ENCODE measurements at places on chromosomes 11 and 22.

DNA sequence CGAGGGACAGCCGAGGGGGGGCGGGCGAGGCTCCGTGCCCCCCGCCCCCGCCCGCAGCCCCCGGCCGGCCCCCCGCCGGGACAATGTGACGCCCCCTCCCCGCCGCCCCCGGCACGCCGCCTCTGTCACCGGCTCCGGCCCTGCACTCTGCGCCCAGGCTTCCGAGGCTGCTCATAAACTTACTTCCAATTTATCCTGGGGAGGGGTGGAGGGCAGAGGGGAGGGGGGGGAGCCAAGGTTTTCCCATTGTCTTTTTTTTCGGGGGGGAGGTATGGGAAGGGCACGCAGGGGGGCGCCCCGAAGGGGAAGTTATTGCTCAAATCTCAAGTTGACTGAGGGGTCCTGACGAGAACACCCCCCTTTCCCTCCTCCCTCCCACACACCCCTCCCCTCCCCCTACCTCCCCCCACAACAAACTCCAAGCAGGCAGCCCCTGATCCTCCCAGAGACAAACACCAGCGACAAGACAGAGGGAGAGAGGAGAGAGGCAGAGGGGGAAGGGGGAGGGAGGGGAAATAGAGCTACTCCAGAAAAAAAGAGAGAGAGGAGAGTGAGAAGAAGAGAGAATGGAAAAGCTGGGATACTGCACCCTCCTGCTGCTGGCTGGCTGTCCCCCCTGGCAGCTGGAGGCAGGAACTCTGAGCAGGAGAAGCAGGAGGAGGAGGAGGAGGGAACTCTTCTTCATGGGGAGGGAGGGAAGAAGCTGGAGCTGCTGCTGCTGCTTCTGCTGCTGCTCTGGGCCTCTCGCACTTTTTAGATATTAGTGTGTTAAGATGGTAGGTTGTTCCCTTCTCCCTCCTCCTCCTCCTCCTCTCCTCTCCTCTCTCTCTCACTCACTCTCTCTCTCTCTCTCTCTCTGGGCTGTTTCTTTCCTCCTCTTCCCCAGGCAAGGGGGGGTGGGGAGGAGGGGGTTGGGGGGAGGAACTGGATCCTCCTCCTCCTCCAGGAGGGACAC lies 631 bp downstream of the PHF21A start:
- ATAC-seq: peak; percentile 56

DNA sequence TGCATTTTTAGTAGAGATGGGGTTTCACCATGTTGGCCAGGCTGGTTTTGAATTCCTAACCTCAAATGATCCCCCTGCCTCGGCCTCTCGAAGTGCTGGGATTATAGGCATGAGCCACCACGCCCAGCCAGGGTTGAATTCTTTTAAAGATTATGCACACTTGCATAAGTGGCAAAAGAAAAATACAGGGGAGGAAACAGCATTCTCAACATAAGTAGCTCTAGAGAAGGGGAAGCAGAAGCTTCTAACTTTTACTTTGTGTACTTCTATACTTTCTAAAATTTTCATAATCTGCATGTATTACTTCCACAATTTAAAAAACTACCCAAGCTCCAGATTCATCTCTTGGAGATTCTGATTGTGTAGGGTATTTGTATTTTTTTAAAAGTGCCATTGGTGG lies 108.0 kb downstream of the SLC1A2 start:
- no peak for ATAC-seq

DNA sequence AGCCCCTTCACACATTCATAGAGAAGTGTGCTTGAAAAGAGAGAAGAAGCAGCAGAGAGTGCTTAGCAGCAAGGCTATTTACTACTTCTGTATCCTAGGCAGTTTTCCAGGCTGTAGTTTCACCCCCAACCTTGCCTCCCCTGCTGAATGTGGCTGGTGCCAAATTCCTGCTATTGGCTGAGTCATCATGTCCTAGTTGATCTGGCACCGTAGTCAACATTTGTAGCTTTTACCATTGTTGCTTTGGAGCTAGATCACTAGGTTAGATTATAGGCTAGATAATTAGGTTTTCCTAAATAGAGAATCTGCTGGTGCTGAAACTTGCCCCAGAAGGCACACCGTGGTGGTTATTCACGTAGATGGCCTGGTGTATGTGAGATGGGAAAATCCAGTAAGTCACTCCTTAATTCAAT lies 32.7 kb downstream of the ARHGAP42 start:
- ATAC-seq: no peak

GRCh38 chr11:97409141-97409540 lies 1019.3 kb downstream of the JRKL start:
- ATAC-seq: no peak

DNA sequence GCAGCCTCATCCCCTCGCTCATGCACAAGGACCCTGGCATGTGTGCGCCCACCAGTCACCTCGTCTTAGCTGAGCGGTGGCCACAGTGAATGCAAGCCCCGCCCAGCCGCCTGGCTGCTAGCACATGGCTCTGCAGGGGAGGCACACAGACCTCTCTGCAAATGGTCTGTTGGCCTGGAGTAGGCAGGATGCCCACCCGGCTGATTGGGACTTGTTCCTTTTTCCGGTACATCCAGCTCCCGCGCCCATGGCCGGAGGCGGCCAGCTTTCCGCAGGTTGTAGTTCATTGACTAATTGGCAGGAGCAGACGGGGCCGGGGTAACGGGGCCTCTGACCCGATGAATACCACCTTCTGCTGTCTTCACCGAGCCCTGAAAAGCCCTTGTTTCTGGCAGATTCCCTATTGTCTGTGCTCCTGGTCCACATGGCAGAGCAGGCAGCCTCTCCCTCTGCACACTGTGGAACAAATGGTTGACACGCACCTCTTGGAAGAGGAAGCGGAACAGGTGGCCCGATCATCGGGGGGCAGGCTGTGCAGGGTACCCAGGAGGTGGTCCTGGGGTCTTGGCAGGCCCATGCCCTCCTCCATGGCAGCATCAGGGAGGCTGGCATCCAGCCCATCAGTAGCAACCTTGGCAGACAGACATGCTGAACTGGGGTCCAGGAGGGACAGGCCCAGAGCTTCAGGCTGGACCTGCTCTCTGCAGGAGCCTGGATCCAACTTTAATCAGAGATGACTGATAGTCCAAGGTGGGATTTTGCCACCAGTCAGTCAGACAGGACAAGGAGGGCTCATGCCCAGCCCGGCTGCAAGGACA lies 1512.0 kb downstream of the BRD1 start:
- ATAC-seq: no peak

- no peak for ATAC-seq
These were observed 32.7 kb upstream of the PACSIN2 start for GRCh38 chr22:43047605-43048004.

All from SK-N-SH treated with all-trans-retinoic acid at 6 μM for 48 hours (cell line).